ENCODE measurements at places on chromosomes 5 and 9. TPM values are rescaled to one million over a fixed set of nuclear protein-coding genes. Genes with fewer than 3 reads are reported as not detected.

- no peak for DNase-seq
- no peaks in the 10 kb centered on the region for H3K36me3 ChIP-seq
- no peak overlapping the region for H3K4me3 ChIP-seq
- H3K27ac ChIP-seq: no peak overlapping the region
- H3K4me1 ChIP-seq: peaks cover 26% of the 10 kb centered on the region
Measured at GRCh38 chr9:16864649-16865434, 5.6 kb downstream of the BNC2 start.

The TPPP gene
- 0.05 TPM for total RNA-seq

- H3K36me3 ChIP-seq: no peaks in the 10 kb centered on the region
- no peak overlapping the region for H3K27ac ChIP-seq
- H3K4me3 ChIP-seq: no peak overlapping the region
- H3K4me1 ChIP-seq: no peaks in the 10 kb centered on the region
- H3K27me3 ChIP-seq: peaks cover 6% of the 10 kb centered on the region
Measured at GRCh38 chr5:74100268-74100665, 474.3 kb downstream of the ARHGEF28 start.

- no peak overlapping the region for H3K4me3 ChIP-seq
- H3K27ac ChIP-seq: no peak overlapping the region
- no peak for DNase-seq
- H3K27me3 ChIP-seq: no peaks in the 10 kb centered on the region
Measured at GRCh38 chr9:20016611-20017010, 227.8 kb upstream of the SLC24A2 start.

The TAF1L gene
- not detected for total RNA-seq

GRCh38 chr9:29659736-29660135, 2086.5 kb upstream of the C9orf72 start:
- no peak overlapping the region for H3K27ac ChIP-seq
- no peaks in the 10 kb centered on the region for H3K27me3 ChIP-seq
- peaks cover 13% of the 10 kb centered on the region for H3K36me3 ChIP-seq
- no peaks in the 10 kb centered on the region for H3K4me1 ChIP-seq
